ENCODE measurements at places on chromosomes 12 and 14.

DNA sequence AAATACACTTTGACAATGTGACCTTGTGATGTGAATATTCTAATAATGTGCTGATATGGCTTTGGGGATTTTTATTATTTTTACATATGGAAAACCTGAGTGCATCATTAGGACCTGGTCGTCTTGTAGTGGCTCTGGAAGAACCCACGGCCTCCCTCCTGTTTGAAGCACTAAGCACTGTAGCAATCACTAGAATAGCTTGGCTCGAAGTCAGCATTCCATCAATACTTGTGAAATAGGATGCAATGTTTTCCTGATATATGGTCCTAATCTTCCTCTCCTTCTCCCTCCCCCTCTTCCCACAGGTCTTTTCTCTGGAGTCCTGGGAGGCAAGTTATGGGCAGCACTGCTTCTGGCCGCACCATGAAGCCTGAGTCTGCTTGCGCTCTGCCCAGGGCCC is 71.9 kb downstream of the NRXN3 start:
- no peak for DNase-seq

DNA sequence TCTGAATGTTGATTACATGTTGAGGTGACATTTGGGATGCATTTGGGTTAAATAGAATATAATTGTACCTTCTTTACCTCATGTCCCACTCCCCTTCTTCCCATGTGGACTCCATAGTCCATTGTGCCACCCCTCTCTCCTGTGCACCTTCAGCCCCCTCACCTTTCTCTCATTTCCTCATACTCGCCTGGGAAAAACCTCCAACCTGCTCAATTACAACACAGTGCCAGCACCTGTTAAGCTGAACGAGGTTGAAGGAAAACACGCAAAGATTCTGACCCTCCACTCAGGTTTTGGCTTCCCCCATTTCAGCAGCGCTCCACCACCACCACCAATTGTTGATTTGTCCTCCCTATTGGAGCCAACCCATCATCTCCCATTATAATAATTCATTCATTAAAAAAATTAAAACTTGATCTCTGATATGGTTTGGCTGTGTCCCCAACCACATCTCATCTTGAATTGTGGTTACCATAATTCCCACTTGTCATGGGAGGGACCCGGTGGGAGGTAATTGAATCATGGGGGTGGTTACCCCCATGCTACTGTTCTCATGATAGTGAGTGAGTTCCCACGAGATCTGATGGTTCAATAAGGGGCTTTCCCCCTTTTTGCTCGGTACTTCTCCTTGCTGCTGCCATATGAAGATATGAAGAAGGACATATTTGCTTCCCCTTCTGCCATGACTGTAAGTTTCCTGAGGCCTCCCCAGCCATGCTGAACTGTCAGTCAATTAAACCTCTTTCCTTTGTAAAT is 33.7 kb upstream of the PPP2R5C start:
- DNase-seq: no peak

DNA sequence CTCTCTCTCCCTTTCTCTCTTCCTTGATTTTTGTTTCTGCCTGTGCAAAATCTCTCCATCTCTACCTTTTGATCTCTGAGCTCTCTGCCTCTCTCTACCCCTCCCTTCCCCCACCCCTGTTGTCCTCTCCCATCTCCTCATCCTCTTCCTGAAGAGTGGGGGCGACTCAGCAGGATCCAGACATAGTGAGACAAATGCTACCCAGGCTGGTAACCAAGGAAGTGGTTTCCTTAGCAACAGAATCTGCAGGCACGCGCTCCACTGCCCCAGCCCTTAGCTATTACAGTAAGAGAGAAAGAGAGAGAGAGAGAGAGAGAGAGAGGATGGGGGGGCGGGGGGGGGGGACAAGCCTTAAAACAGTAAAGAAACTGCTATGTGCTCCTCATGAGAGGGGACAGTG is 85.6 kb downstream of the CMKLR1 start:
- DNase-seq: no peak

- DNase-seq: no peak
Measured at GRCh38 chr12:51188359-51189051, 15.6 kb upstream of the TFCP2 start.

- DNase-seq: no peak
Measured at GRCh38 chr14:71582705-71583104, 349.5 kb upstream of the RGS6 start.

- DNase-seq: no peak
Measured at GRCh38 chr14:65689070-65689469, 276.5 kb downstream of the FUT8 start.

- DNase-seq: no peak
Measured at GRCh38 chr14:63726499-63726898, 1.4 kb downstream of the SGPP1 start.

DNA sequence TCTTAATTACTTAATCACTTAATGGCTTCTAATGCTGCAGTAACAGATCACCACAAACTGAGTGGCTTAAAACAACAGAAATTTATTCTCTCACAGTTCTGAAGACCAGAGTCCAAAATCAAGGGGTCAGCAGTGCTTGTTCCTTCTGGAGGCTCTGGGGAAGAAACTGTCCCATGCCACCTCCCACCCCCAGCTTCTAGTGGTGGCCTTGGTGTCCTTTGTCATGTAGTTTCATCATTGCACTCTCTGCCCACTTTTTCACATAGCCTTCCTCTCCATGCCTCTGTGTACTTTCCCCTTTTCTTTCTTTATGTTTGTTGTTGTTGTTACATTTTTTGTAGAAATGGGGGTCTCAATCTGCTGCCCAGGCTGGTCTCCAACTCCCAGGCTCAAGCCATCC is 16.1 kb upstream of the UBC start:
- no peak for DNase-seq

DNA sequence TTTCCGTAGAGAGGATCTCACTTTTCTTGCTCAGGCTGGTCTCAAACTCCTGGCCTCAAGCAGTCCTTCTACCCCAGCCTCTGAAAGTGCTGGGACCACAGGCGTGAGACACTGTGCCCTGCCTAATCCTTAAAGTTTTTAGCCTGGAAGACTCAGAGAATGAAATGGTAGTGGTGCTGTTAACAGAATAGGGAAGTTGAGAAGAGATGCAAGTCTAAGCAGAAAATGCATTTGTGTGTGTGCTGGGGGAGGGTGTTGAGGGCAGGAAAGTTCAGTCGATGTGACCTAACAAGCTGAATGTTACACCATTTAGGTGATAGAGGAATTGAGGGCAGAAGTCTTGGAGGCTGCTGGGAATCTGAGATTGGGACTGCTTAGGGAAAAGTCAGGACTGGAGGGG is 6.9 kb upstream of the TUBA1A start:
- DNase-seq: no peak

DNA sequence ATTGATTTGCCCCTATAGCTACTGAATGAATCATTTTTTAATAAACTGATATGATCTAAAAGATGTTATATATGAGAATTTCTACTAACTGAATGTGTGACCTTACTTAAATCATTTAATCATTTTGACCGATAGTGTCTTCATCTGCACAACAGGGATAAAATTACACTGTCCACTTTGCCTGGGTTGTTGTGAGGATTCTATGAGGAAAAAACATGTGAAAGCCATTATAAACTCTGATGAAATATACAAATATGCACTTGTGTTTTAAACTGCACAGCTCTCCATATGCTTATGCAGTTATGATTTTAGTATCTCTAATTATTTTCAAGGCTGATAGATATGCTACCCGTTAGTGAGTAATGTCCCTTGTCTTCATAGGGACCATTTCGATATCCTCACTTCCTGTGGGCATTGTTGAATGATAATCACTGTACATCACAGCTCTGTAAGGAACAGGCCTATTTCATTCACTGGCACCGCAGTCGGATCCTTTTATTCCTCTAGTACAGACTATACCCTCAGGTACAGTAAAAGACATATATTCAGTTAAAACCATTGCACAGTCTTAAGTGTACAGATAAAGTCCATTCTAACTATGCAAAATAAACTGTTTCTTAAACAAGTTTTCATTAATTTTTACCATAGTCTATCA is 88.7 kb upstream of the RAP1B start:
- DNase-seq: no peak

GRCh38 chr14:53628261-53628660 is 328.4 kb downstream of the BMP4 start:
- DNase-seq: no peak

- peak; percentile 95 for DNase-seq
Measured at GRCh38 chr12:114684098-114684869, at the start of gene TBX3. Gene TBX3, minus strand, starts transcription at chr12:114684175. Its CDS starts 975 bp downstream, at chr12:114683200.

DNA sequence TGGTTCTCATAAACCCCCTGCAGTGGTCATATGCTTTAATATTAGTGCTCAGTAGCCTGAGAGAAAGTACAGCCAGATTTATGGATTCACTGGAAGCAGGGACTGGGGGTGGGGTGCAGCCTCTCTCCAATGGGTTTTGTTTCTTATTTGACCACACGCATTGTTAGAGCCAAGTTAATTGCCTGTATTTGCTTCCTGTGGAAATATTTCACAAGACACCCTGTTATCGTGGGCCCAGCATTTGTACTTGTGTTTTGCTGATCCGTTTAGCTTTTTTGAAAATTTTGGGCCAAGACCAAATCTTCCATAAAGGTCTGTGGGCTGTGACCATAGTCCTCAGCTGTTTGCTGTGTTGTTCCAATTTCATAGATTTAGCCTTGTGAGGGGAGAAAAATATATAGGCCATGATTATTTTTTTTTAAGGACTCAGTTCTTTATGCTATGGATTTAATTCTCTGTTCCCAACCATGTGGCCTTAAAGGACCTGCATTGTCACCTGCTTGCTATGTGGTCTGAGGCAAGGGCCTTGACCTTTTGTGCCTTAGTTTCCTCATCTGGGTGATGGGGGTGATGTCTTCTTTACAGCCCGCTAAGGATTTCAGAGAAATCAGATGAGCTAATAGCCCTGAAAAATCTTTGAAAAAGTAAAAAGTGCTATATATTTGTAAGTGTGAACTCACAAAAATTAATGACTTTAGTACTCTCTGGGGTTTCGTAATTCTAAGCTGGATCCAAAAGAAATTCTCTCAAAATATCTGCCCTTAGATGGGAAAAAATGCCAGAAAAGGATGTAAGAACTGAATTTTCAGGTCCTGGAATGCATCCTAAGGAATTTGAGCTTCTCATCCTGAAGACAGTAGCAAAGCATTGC is 370.2 kb downstream of the DPF3 start:
- DNase-seq: no peak

GRCh38 chr12:52744493-52745156 is 32.5 kb downstream of the KRT76 start:
- DNase-seq: no peak

- DNase-seq: no peak
Measured at GRCh38 chr12:92121826-92122225, 23.8 kb downstream of the BTG1 start.

DNA sequence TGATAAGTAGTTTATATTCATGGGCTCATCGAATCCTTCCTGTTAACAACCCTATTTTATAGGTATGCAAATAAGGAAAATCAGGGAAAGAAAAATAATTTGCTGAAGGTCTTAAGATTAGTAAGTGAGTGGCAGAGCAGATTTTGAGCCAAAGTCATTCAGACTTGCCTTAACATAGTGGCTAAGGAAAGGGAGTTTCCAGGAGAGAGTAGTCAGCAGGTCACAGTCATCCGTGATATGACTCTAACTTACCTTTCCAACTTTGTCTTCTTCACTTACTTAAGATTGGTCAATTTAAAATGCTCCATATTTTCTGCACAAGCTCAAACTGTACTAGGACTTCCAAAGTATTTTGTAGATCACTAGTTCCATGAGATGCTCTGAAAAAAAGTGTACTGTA is 46.6 kb downstream of the AKAP6 start:
- no peak for DNase-seq

DNA sequence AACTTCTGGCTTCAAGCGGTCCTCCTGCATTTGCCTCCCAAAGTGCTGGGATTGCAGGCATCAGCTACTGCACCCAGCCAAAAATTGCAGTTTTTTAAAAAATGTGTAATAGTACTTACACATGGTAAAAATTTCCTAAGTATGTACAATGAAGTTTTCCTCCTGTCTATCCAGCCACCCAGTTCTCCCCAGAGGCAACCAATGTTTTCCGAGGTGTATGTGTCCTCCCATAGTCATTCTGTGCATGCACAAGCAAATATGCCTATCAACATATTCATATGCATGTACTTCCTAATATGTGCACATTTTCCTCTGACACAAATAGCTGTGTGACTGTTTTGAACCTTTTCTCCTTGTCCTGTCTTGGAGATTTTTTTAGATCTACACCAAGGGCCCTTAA is 195.0 kb downstream of the SLC5A8 start:
- no peak for DNase-seq

DNA sequence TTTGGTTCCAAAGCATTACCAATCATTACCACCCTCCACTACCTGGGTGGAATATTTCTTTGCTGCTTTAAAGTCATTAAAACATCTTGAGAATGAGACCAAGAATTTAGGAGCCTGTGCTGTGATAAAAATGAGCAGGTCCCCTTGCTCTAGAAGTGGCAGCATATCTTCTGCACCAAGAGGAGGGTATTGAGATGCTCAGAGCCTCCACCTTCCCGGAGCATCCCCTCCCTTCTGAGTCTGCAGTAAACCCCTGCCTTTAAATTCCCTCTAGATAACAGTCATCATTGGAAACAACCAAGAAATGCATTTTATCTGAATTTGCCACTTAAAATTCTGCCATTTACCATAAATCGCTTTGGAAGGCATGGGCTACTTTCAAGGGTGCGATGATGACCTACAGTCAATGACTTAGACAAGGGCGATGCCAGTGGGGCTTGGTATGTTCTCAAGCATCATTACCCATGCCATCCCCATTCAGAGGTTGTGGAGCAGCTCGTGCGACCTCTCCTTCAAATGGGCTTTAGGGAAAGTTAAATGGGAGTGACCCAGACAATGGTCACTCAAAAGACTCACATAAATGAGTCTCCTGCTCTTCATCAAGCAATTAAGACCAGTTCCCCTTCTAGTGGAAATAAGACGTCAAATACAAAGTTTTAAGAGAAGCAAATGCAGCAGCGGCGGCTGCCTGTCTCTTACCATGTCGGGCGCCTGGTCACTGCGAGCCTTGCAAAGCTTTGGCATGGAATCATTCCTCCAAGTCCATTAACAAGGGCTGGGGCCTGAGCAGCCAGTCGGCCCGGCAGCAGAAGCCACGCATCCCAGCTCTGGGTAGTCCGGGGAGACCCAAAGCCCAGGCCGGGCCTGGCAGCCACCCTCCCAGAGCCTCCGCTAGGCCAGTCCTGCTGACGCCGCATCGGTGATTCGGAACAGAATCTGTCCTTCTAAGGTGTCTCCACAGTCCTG is 334.5 kb downstream of the TMEM121 start:
- DNase-seq: peak; percentile 14

DNA sequence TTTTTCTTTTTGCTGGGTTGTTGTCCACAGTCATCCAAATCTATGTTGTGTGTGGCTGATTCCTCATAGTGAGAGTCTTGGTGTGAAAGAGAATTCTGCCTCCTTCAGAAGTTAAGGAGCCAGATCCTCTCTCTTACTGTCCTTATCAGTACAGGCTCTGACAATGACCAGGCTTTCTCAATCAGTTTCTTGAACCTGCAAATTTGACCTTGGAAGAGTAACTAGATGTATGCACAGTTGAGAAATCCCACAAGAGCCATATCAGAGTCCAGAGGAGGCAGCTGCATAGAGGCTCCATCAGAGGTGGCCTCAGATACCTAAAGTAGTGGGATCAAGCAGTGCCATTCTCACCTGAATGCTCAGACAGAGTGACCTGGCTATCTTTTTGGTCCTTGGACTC is 5.5 kb upstream of the GALC start:
- no peak for DNase-seq

GRCh38 chr14:105294142-105294597 is 6.6 kb downstream of the BRF1 start:
- no peak for DNase-seq

Measured in transverse colon (tissue), 4 donors.